ENCODE measurements at places on chromosomes 3 and 15. TPM values are rescaled to one million over a fixed set of nuclear protein-coding genes. Genes with fewer than 3 reads are reported as not detected.

GRCh38 chr3:150783920-150784746 lies 21.2 kb upstream of the SIAH2 start:
- DNase-seq = no peak

DNA sequence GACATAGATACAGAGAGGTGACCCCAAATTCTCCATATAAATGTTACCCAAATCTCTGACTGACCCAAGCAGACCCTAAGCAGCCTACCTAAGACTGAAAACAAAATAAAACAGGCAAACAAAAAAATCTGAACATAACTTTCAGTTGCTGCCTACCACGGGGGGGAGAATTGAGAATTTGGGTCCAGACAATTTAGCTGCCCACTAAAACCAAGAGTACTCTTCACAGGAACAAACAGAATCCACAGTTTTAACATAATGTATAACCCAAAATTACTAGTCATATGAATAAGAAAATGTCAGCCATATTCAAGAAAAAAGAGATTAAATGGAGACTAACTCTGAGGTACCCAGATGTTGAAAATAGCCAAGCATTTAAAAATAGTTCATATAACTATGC lies 44.4 kb downstream of the SRPRB start:
- no peak for DNase-seq

GRCh38 chr3:140677764-140678163 lies at the start of gene TRIM42:
TSS of gene TRIM42 (plus strand) at chr3:140678064. CDS start at chr3:140678230, 166 bp downstream.
- DNase-seq = no peak

GRCh38 chr3:12662593-12663400 lies 1.1 kb downstream of the RAF1 start:
- DNase-seq = no peak

PROS1 gene
- total RNA-seq = 12.4 TPM

Data from adrenal gland (tissue), 19 donors.